ENCODE measurements at places on chromosomes 3 and 15. TPM values are rescaled to one million over a fixed set of nuclear protein-coding genes. Genes with fewer than 3 reads are reported as not detected.

GRCh38 chr15:79884204-79884596, 12.6 kb downstream of the MTHFS start:
- peaks cover 9% of the 10 kb centered on the region for H3K4me1 ChIP-seq
- H3K36me3 ChIP-seq, result peaks cover 56% of the 10 kb centered on the region
- H3K27ac ChIP-seq, result no peak overlapping the region
- no peak for DNase-seq
- no peak overlapping the region for H3K4me3 ChIP-seq

DNA sequence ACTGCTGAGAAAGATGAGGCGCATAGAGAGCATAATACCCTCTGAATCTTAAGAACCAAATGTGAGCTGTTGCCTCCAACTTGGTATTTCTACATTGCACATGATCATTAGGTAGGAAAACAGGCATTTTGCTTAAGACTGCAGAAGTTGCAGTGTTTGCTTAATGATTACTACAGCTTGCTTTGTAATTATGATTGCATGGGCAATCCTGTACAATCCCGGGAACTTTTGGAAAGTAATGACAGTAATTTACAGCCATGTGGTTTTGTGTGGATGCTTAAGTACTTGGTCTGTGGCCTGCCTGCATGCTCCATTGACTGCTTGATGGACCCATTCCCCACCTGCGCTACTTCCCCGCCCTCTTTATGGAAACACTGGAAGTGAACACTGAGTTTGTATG, 301.1 kb downstream of the DIPK2A start:
- no peak for DNase-seq
- peaks cover 6% of the 10 kb centered on the region for H3K4me1 ChIP-seq
- H3K4me3 ChIP-seq, result no peak overlapping the region

Gene NPAP1
- total RNA-seq, result 0.12 TPM

- H3K27me3 ChIP-seq, result no peaks in the 10 kb centered on the region
- peaks cover 49% of the 10 kb centered on the region for H3K36me3 ChIP-seq
- H3K4me1 ChIP-seq, result peaks cover 45% of the 10 kb centered on the region
- H3K4me3 ChIP-seq, result peak overlapping the region; percentile 34
- H3K27ac ChIP-seq, result peak overlapping the region; percentile 56
- no peak for DNase-seq
Observed at GRCh38 chr3:113274425-113275257, 63.3 kb downstream of the BOC start.

Gene GPR160
- 13.1 TPM for total RNA-seq

All from type B pancreatic cell (in vitro differentiated cells).